Fibroblast of skin of scalp (primary cell): ENCODE measurements at places on chromosomes 11 and 22.
A peak's percentile ranks its signal among the peaks of the same experiment; 100 is the strongest.

- DNase-seq: no peak
Observed at GRCh38 chr11:119999220-119999619, 138.7 kb downstream of the TRIM29 start.

DNA sequence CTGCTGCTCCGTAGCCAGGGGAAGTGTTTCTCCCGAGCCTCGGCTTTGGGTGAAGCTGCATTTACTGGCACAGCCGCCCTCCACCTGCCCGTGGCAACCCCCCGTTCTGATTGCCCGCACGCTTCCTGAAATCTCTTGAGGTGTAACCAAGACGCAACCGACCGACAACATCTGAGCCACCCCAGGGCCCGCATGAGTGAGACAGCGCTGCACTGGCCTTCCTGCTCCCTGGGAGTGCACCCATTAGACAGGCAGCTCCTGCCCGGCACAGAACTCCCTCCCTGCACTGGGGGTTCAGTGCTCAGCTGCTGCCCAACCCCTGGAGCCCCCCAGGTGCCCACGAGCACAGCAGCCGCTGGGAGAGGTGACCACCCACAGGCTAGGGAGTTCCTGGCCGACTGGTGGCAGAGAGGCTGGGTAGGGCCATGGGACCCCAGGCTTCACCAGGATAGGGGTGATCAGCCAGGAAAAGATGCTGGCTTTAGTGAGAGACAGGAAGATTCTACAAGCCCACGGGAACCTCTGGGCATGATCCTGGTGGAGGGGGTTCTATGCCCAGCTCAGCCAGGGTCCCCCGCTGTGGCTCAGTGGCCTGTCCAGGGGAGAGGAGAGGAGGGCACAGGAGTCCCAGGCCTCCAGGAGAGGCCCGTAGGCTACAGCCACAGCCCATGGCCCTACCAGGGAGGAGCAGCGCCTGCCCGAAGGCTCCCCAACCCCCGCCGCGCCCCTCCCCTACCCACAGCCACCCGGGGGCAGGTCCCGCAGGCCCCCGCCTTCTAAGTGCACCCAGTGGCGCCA lies 14.6 kb downstream of the PLXNB2 start:
- no peak for DNase-seq

- DNase-seq: no peak
Observed at GRCh38 chr22:23065495-23066122, 4.7 kb upstream of the GNAZ start.

DNA sequence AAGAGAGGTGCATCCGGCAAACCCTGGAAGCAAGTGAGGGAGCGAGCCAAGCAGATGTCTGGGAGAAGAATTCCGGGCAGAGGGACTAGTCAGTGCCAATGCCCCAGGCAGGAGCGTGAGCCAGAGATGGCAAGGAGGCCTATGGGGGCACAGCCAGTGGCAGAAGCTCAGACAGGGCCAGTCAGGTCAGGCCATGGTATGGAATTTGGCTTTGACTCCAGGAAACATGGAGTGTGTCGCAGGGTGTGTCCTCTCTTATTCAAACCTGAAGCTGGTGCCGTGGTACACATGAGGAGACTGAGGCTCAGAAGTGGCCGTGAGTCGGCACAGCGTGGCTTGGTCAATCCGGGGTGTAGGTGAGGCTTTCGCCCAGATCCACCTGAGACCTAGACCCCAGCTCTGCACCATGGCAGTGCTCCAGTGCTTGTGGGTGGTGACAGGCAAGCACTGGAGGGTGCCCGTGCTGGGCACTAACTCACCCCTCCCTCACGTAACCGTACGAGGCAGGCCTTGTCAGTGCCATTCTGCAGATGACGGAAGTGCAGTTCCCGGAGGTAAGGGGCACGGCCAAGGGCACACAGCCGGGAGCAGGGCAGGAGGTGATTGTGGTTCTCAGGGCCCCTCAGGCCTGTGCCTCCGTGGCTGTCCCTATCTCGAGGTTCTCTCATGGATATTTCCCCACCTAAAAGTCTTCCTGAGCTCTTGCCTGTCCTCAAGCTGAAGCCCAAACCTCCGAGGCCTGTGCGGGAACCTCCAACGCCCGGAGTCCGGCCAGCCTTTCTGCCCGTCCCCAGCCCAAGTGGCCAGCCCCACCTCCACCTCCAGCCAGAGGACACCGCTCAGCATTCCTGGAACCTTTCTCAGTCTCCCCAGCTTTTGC lies 10.6 kb upstream of the SPI1 start:
- no peak for DNase-seq

GRCh38 chr11:121895919-121896318 lies 220.1 kb downstream of the BLID start:
- peak; percentile 89 for DNase-seq

DNA sequence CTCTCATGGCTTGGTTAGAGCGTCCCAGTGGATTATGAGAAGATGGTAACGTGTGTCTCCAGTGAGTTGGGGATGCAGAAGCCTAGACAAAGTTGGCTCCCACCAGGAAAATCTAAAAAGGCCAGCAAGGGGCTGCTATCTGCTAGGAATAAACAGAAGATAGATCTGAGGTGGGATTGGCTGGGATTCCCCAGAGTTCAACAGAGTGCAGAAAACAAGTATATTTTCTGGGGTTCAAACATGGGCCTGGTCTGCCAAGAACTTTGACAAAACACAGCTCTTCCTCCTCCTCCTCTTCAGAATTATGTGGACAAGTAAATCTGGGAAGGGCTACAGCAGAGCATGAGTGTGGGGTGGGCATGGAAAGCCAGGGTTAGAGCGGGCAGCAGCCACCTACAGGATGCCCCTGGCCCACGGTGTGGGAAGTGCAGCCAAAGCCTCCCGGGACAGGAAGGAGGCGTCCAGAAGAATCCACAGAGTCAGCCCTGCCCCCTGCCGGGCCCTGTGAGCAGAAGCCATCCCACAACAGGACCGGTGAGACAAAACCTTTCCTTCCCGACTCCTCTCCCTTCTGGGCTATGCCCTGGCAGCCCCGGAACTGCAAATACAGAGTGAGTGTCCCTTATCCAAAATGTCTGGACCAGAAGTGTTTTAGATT lies 67.1 kb downstream of the CD82 start:
- DNase-seq: peak; percentile 29

DNA sequence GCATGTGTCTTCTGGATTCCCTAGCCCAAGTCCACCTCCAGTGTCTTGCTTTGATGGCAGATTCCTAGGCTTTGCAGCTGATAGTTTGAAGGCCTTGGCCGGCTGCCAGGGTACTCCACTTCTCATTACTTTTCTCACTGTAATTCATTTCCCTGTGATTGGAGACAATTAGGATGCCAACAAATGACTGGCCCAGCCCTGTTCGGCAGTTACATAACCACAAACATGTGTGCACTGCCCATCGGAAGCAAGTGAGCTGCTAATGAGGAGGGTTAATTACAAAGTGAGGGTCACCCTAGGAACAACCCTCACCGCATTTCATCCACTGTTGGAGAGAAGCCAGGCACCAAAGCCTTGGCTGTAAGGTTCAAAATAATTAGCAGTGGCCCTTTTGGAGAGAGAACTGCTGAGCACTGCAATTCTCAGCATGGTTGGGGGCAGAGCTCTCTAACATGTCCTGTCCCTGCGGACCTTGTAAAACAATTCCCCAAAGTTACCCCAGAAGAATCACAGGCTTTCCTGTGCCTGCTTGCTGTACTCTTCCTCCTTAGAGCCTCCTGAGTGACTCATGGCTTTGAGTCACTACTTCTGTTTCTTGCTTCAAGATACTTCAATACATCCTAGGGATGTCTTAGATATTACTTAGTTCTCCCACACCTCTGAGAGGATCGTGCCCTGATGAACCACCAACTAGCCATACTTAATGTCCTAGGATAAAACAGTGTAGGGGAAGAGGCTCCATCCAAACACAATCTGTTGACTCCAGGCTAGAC lies 109.7 kb upstream of the GALNT18 start:
- DNase-seq: peak; percentile 44

GRCh38 chr11:40542821-40543220 lies 916.6 kb downstream of the LRRC4C start:
- no peak for DNase-seq

DNA sequence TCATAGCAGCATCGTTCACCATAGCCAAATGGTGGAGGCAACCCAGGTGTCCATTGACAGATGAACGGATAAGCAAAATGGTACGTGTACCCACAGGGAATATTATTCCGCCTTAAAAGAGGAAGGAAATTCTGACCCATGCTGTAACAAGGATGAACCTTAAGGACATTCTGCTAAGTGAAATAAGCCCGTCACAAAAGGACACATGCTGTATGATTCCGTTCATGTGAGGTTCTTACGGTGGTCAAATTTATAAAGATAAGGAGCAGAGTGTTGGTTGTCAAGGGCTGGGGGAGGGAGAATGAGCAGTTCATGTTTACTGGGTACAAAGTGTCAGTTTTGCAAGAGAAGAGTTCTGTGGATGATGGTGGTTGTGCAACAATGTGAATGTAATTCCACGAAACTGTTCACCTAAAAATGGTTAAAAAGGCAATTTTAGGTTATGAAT lies 26.3 kb downstream of the APOL1 start:
- no peak for DNase-seq

DNA sequence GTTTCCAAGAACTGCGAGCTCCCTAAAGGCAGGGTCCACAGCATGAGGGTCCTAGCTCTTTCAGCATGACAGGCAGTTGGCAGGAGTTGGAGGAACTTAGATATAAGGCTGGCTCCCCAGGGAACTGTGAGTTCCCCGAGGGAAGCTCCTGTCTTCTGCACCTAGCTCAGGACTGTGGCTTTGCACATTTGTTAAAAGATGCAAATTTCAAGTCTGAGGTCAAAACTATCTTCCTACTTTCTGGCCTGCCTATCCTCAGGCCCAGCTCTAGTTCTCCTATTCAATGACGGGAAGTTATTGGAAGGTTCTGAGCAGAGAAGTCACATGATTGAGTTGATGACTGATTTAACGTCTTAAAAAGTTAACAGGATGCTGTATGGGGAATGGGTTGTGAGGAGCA lies 11.7 kb upstream of the UCP3 start:
- no peak for DNase-seq

DNA sequence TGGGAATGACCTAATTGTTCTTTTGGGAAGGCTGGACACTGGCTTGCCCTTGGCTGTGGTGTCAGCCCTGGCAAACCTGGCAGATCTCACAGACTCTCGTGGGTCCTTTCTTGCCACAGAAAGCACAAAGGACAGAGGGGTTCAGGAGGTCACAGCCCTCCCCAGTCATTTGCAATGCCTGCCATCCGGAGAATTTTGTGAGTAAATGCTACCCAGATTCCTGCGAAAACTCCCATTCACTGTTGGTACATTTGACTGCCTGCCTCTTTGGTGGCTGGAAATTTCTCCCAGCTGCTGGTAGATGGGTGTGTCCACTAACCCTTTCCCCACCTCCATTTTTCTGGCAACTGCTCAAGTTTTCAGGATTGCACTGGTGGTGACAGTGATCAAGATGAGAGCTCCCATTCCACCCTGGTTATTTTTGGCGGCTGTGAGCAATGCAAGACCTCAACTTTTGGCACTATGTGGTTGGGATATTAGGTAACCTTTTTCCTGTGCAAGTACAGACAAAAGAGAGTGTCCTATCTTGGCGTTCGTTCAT lies 155.7 kb downstream of the NAV2 start:
- DNase-seq: peak; percentile 96

DNA sequence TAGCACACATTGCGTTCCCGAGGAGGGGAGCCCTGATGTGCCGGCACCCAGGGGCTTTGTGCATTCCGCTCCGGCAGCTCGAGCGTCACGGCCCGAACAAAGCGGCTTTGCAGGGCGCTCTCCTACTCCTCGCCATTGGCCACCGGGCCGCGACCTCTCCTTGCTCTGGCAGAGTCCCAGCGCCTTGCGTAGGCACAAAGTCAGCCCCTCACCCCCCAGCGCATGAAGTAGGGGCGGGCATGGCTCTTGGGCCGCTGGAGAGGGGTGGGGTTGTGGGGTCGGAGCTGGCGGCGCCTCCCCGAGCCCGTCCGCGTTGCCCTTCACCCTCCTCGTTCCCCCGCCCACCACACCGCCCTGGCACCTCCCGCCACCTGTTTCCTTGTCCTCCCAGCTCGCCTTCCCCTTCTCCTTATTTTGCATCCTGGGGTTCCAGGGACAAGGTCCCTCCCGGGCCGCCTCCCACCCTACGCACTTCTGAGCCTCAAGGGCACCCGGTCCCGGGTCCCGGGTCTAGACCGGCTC lies 753 bp upstream of the PPARA start:
- peak; percentile 17 for DNase-seq

DNA sequence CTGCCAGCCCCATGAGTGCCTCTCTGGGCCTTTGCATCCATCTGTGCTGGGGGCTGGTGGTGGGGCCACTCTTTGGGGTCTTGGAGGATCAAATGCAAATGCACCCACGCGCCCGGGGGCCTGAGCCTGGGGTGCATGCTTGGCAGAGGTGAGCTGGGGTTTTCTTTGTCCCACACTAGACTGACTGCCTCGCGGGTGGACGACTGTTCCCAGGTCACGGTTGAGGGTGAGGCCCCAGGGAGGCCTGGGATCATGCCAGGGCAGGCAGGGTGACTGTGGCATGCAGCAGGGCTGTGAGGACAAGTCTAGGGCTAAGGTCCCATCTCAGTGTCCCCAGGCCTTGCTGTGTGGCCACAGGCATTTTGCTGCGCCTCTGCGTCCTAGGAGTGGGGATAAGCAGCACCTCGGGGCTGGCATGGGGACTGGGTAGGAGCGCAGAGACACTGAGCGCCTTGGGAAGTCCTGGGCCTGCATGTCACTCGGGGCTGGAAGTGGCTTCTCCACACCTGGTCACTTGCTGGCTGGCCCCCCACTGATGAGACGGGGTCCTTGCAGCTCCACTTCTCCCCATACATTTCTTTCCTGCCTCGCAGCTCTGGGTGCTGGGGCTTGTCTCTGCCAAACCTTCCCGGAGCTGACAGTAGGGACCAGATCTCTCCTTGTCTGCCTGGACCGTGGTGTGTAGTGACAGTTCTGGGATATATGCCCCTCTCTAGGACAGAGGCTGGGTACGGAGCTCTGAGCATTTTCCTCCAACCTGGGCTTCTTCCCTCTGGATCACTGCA lies 133.1 kb downstream of the CTTN start:
- no peak for DNase-seq

GRCh38 chr22:29072193-29072978 lies 449 bp upstream of the KREMEN1 start:
- peak; percentile 76 for DNase-seq

- no peak for DNase-seq
Observed at GRCh38 chr11:91972665-91973266, 251.9 kb upstream of the FAT3 start.

- DNase-seq: peak; percentile 36
Observed at GRCh38 chr11:92697461-92698312, 271.8 kb upstream of the MTNR1B start.

- peak; percentile 86 for DNase-seq
Observed at GRCh38 chr11:116193321-116194131, 579.3 kb downstream of the BUD13 start.

- DNase-seq: no peak
Observed at GRCh38 chr11:133864756-133865155, 19.4 kb upstream of the SPATA19 start.

DNA sequence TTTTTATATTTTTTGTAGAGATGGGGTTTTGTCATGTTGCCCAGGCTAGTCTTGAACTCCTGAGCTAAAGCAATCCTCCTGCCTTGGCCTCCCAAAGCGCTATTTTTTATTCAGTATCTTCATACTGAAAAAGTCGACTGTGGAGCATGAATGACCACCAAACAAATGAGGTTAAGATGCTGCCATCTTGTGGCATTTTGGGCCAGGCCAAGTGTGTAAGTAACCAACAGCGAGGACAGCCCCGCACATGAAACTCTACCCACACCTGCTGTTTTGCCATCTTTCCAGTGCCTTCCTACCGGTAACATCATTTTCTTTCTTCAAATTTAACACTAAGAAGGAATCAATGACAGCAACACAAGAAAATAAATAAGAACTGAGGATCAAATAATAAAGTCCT lies 32.2 kb upstream of the AQP11 start:
- peak; percentile 11 for DNase-seq

- no peak for DNase-seq
Observed at GRCh38 chr11:3623767-3624458, 17.9 kb downstream of the ART5 start.

GRCh38 chr11:2247496-2247895 lies 22.9 kb downstream of the ASCL2 start:
- no peak for DNase-seq
